Erythroblast (primary cell): ENCODE measurements at places on chromosomes 16 and 17.

DNA sequence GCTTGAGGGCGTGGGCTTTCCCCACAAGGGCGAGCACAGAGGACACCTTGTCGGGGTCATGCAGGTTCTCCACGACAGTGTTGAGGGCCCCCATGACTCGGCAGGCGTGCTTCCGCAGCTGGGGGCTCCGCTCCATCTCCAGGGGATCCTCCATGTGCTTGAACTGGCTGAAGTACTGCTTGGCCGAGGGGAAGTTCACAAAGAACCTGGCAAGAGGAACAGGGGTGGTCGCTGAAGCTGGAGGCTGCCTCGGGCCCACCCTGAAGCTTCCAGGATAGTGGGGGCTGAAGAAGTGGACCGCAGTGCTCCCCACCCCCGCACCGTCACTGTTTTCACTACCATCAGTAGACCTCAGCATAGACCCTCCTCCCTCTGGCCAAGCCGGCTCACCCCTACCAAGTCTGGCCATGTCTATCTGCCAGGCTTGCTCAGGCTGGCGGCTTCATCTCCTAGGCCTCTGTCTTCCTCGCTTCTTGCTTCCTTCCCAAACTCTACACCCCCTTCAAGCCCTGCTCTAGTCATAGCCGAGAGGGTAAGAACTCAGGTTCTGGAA lies 5.9 kb downstream of the CYGB start:
- DNase-seq, result no peak

DNA sequence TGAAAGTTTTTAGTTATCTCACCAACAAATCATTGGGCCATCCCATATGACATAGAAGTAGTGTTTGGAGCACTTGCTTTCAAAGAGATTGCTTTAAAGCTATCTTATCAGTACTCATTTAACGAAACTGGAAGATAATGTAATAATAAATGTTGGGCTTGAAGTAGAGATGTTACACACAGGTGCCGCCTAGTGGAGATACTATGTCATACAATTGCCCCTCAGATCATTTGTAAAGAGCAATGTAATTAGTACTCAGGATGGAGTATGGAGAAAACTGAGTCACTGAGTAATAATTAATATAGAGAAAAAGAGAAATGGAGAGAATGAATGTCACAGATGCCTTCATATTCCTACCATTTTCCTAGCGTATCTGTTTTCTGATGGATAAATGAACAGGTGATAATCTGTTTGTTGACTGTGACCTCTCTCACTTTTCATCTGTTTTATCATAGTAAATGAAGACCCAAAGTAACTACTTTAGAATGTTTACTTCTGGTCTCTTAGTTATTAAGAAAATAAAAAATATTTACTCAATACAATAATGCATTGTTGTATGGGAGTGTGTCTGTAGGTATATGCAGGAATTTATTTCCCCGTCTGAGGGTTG lies 80.4 kb downstream of the EFCAB5 start:
- peak; percentile 62 for DNase-seq

- peak; percentile 55 for DNase-seq
Measured at GRCh38 chr17:2634361-2634960, 41.0 kb downstream of the PAFAH1B1 start.

DNA sequence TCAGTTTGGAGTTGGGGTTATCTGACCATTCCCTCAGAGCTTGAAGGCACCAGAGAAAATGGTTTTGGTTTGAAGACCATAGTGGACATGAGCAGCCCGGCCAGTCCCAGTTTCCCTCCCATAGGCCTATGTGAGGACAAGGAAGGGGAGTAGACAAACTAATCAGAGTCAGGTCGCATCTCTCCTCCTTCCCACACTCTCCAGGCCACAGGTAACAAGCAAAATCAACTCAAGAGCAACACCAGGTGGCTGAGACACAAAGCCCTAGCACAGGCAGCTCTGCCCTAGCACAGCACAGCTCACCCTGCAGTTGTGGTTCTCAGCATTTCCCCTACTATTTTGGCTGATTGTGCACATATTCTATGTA lies 7.2 kb downstream of the SUPT4H1 start:
- DNase-seq, result no peak
